ENCODE measurements at places on chromosomes 12 and 14. TPM values are rescaled to one million over a fixed set of nuclear protein-coding genes. Genes with fewer than 3 reads are reported as not detected.
A peak's percentile ranks its signal among the peaks of the same experiment; 100 is the strongest.

GRCh38 chr12:90653040-90653439 lies 301.9 kb downstream of the CCER1 start:
- no peak overlapping the region for H3K27ac ChIP-seq
- no peak overlapping the region for H3K4me3 ChIP-seq
- no peaks in the 10 kb centered on the region for H3K27me3 ChIP-seq
- H3K4me1 ChIP-seq: no peaks in the 10 kb centered on the region
- no peaks in the 10 kb centered on the region for H3K36me3 ChIP-seq

DNA sequence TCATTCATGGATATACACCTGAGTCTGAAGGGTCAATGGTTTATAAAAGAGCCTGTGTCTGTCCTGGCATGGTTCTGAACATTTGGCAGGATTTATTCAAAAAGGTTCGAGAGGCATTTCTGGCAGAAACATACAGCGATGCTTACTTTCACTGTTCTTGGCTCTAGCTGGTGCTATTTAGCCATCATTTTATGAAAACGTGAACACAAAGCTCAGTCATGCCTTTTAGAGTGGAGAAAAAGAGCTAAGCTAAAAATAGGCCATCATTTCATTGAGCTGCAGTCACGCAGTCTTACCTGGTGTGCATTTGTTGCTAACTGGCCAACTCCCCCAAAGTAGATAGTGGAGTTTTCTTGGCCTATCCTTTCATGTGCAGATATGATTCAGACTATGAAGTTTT lies 1209.5 kb downstream of the SLC16A7 start:
- no peaks in the 10 kb centered on the region for H3K36me3 ChIP-seq
- DNase-seq: no peak
- H3K4me3 ChIP-seq: no peak overlapping the region

- no peak overlapping the region for H3K27ac ChIP-seq
- no peaks in the 10 kb centered on the region for H3K36me3 ChIP-seq
- H3K27me3 ChIP-seq: peaks cover 24% of the 10 kb centered on the region
- DNase-seq: no peak
- no peaks in the 10 kb centered on the region for H3K4me1 ChIP-seq
- H3K4me3 ChIP-seq: no peak overlapping the region
Observed at GRCh38 chr14:96249029-96249428, 7.0 kb upstream of the BDKRB1 start.

The LRRC9 gene
- 0.66 TPM for total RNA-seq

The BMAL2 gene
- total RNA-seq: 13.3 TPM

The PLEKHA5 gene
- total RNA-seq: 2.1 TPM

The RNFT2 gene
- total RNA-seq: 14.8 TPM

The FGF23 gene
- not detected for total RNA-seq

DNA sequence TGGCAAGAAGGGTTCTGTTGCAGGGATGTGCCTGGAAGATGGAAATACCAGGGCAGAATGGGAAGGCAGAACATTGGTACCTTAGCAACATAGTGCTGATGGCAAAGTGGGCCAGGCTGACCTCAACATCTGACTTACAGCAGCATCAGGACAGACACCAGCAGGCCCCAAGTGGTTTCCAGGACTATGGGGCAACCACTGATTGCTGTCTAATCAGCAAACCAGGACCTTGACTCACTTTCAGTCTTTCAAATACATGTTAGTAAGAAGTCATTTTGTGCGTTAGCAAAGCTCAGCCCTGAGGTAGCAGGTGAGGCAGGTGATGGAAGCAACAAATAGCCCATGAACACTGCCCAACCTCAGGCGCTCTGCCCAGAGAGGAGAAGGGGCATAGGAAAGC lies 4.7 kb upstream of the SPTSSA start:
- H3K27ac ChIP-seq: no peak overlapping the region
- no peaks in the 10 kb centered on the region for H3K4me1 ChIP-seq
- no peak overlapping the region for H3K4me3 ChIP-seq
- H3K27me3 ChIP-seq: no peaks in the 10 kb centered on the region

DNA sequence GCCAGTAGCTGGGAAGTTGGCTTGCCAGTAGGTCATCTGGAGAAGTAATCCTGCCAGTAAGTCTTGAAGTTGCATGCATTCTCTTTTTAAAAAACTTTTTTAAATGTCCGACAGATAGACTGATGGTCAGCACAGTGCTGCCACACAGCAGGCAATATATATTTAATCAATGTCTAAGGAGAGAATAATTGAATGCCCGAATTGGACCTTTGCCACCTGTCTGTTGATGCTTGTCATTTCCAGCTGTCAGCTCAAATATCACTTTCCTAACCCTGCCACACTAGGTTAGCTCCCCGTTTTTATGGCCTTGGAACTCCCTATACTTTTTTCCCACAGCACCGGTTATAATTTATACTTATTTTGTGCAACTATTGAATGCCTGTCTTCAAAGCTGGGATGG lies 2.1 kb upstream of the SLC15A4 start:
- no peak overlapping the region for H3K4me3 ChIP-seq
- H3K27me3 ChIP-seq: peaks cover 11% of the 10 kb centered on the region
- peaks cover 21% of the 10 kb centered on the region for H3K36me3 ChIP-seq
- H3K27ac ChIP-seq: no peak overlapping the region
- no peak for DNase-seq

DNA sequence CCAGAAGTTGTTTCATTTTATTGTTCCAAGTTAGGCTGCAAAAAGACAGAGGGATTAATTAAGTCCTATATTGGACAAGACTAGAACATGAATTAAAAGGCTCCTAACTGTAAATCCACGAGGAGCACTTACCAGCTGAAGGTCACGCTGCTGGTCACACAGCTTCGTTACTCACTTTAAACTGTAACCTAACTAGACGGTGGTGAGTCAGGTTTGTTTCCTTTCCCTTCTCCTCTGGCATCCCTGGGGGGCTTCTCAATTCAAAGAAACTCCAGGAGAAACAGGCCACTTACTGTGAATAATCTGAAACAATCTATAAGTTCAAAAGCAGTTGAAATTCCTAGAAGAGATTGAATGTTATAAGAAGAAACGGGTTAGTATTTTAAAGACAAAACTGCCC lies 331.4 kb downstream of the BCAT1 start:
- no peak overlapping the region for H3K4me3 ChIP-seq
- no peak for DNase-seq
- H3K4me1 ChIP-seq: no peaks in the 10 kb centered on the region
- no peaks in the 10 kb centered on the region for H3K27me3 ChIP-seq
- H3K27ac ChIP-seq: no peak overlapping the region
- no peaks in the 10 kb centered on the region for H3K36me3 ChIP-seq

The GUCY2C gene
- not detected for total RNA-seq

The KMT2D gene
- total RNA-seq: 45.3 TPM

DNA sequence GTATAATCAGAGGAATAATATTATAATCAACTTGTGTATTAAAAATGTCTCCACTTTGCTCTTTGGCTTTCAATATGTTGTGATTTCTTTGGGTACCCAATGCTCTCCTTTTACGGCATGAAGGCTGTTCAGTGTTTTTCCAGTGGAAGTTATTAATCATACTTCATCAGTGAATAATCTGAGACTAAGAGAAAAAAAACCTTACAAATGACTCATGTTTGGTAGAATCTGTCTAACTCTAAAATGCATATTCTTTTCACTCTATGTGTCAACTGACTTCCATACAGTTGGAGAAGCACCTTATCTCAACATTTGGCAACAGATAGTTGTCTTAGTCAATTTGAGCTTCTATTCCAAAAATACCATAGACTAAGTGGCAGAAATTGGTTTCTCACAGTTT lies 82.2 kb downstream of the PTPRO start:
- H3K36me3 ChIP-seq: no peaks in the 10 kb centered on the region
- DNase-seq: no peak
- H3K4me3 ChIP-seq: no peak overlapping the region
- peaks cover 7% of the 10 kb centered on the region for H3K27me3 ChIP-seq
- no peak overlapping the region for H3K27ac ChIP-seq

- H3K27me3 ChIP-seq: peaks cover 13% of the 10 kb centered on the region
Observed at GRCh38 chr14:104228221-104228620, 89.8 kb downstream of the KIF26A start.

The KRT6C gene
- total RNA-seq: not detected

DNA sequence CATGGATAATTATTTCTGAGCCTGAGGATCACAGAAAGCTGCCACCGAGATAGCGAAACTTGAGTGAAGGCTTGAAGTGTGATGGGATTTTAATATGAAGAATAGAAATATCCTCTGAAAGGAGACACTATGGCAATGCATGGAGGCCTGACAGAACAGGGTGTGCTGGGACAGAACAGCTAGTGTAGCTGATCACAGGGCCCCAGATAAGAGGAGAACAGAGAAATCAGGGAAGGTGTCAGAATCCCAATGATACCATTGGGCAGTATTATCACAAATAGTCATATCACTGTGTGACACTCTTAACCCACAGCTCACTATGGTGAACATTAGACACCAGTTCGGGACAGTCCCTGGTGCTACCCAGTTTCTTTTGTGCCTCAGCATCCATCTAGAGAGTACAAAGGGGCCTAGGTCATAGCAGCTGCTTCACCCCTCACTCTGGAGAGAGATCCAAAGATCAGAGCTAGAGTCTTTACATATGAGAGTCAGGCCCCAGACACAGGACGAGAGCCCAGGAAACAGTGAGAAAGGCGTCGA lies 506 bp upstream of the OR10P1 start:
- H3K4me1 ChIP-seq: peaks cover 9% of the 10 kb centered on the region
- no peaks in the 10 kb centered on the region for H3K36me3 ChIP-seq
- no peak overlapping the region for H3K4me3 ChIP-seq
- H3K27ac ChIP-seq: no peak overlapping the region
- no peak for DNase-seq

The RAPGEF3 gene
- 0.54 TPM for total RNA-seq

The BCL11B gene
- total RNA-seq: 38.9 TPM

- no peak overlapping the region for H3K4me3 ChIP-seq
- no peak for DNase-seq
- H3K36me3 ChIP-seq: no peaks in the 10 kb centered on the region
- no peaks in the 10 kb centered on the region for H3K27me3 ChIP-seq
- H3K27ac ChIP-seq: no peak overlapping the region
Observed at GRCh38 chr14:76490111-76490510, 114.2 kb downstream of the ESRRB start.

GRCh38 chr12:108826807-108827721 lies 30.3 kb downstream of the SSH1 start:
- peaks cover 14% of the 10 kb centered on the region for H3K36me3 ChIP-seq
- no peaks in the 10 kb centered on the region for H3K27me3 ChIP-seq
- DNase-seq: no peak
- H3K4me3 ChIP-seq: no peak overlapping the region

DNA sequence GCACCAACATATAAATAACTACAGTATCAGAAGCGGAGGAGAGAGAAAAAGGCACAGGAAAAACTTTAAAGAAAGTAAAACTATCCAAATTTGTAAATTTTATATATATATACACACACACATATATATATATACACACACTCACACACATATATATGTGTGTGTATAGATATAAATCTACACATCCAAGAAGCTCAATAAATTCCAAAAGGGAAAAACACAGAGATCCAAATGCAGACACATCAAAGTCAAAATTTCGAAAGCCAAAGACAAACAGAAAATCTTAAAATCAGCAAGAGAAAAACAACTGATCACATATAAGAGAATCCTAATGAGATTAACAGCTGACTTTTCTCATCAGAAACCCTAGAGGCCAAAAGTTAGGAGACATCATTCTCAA lies 37.3 kb downstream of the PARP11 start:
- H3K4me1 ChIP-seq: peaks cover 60% of the 10 kb centered on the region
- H3K4me3 ChIP-seq: no peak overlapping the region
- peaks cover 40% of the 10 kb centered on the region for H3K36me3 ChIP-seq
- H3K27me3 ChIP-seq: no peaks in the 10 kb centered on the region
- no peak overlapping the region for H3K27ac ChIP-seq

The FOXG1 gene
- total RNA-seq: not detected

- no peaks in the 10 kb centered on the region for H3K4me1 ChIP-seq
- DNase-seq: no peak
- no peak overlapping the region for H3K27ac ChIP-seq
Observed at GRCh38 chr14:69489495-69489894, 5.0 kb downstream of the PLEKHD1 start.

DNA sequence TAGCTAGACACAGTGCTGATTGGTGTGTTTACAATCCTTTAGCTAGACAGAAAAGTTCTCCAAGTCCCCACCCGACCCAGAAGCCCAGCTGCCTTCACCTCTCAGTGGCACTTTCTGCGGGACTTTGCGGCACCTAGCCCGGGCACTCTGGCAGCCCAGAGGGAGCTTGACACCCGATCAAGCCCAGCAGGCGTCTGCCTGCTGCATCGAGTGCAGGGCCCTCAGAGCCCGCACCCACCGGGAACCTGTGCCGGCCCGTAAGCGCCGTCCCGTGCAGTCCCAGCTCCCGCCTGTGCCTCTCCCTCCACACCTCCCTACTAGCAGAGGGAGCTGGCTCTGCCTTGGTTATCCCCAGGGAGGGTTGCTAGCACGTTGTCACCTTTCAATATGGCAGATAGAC lies 631.0 kb upstream of the STXBP6 start:
- H3K27ac ChIP-seq: no peak overlapping the region
- H3K4me3 ChIP-seq: no peak overlapping the region
- DNase-seq: no peak
- no peaks in the 10 kb centered on the region for H3K36me3 ChIP-seq
- no peaks in the 10 kb centered on the region for H3K27me3 ChIP-seq

- H3K4me3 ChIP-seq: no peak overlapping the region
- no peak overlapping the region for H3K27ac ChIP-seq
- no peaks in the 10 kb centered on the region for H3K4me1 ChIP-seq
- H3K27me3 ChIP-seq: no peaks in the 10 kb centered on the region
- no peak for DNase-seq
Observed at GRCh38 chr12:77032406-77032805, 33.0 kb downstream of the E2F7 start.

DNA sequence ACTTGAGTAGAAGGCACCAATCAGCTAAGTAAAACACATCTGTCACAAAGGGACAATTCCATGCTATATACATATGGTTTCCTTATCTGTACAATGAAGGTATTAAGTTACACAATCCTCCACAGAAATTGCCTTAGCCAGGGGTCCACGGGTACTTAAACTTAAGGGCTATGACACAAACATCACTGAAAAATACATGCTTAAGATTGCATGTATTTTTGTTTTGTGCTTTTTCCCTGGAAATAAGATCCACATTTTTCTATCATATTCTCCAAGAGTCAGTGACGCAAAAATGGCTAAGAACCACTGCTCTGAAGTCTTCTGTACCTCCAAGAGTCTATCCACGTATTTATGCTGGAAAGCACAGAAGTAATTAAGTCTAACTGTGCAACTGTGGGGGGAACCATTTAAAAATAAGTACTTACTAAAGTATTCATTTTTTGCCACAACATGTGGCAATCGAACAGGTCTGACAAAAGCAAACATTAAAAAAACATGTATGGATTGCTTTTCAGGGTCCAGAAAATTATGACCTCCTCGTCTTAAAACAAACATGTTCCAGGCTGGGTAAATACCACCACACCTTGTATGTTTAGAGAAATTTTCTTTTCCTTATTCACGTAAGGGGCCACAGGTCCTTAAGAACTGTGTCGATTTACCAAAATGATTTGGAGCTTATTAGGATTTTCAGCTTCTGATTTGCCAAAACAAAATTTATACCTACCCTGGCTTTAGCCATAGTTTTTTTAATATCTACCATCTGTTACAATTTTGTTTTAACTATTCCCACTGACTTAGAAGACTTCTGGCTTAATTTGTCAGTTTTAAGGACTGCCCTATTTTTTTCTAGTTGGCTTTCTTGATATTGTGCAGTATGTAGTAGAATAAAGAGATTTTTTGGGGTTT lies 2.8 kb downstream of the SLC38A2 start:
- peaks cover 63% of the 10 kb centered on the region for H3K4me1 ChIP-seq
- H3K27ac ChIP-seq: peak overlapping the region; percentile 100
- H3K4me3 ChIP-seq: peak overlapping the region; percentile 95
- H3K36me3 ChIP-seq: peaks cover 71% of the 10 kb centered on the region

- H3K27ac ChIP-seq: no peak overlapping the region
- no peaks in the 10 kb centered on the region for H3K36me3 ChIP-seq
- H3K4me3 ChIP-seq: no peak overlapping the region
- H3K27me3 ChIP-seq: no peaks in the 10 kb centered on the region
- no peak for DNase-seq
- H3K4me1 ChIP-seq: no peaks in the 10 kb centered on the region
Observed at GRCh38 chr12:40313928-40314327, 89.1 kb downstream of the LRRK2 start.

Measured in activated naive CD8-positive, alpha-beta T cell treated with anti-CD3 and anti-CD28 coated beads for 36 hours (primary cell).